Activated T-helper 17 cell treated with anti-CD3 and anti-CD28 coated beads, Interleukin-2, amount 50 U/mL, for 72 hours (primary cell): ENCODE measurements at places on chromosomes 11 and 22.
A peak's percentile ranks its signal among the peaks of the same experiment; 100 is the strongest.

GRCh38 chr11:15704556-15704955 lies 589.8 kb downstream of the INSC start:
- ATAC-seq, result no peak
- H3K27me3 ChIP-seq, result peaks cover 5% of the 10 kb centered on the region
- H3K4me3 ChIP-seq, result no peak overlapping the region
- H3K27ac ChIP-seq, result no peak overlapping the region

GRCh38 chr11:85737738-85738137 lies 51.7 kb upstream of the CCDC89 start:
- peak; percentile 71 for ATAC-seq
- peak overlapping the region; percentile 48 for H3K27ac ChIP-seq
- H3K4me3 ChIP-seq, result peak overlapping the region; percentile 42
- H3K36me3 ChIP-seq, result peaks cover 9% of the 10 kb centered on the region
- H3K27me3 ChIP-seq, result no peaks in the 10 kb centered on the region
- peaks cover 7% of the 10 kb centered on the region for H3K4me1 ChIP-seq

GRCh38 chr11:45848654-45849081 lies 1.4 kb downstream of the CRY2 start:
- H3K4me3 ChIP-seq, result peak overlapping the region; percentile 82
- no peak overlapping the region for H3K27ac ChIP-seq
- no peaks in the 10 kb centered on the region for H3K27me3 ChIP-seq
- peaks cover 16% of the 10 kb centered on the region for H3K4me1 ChIP-seq
- peaks cover 10% of the 10 kb centered on the region for H3K36me3 ChIP-seq

GRCh38 chr22:19167106-19167869 lies 11.2 kb downstream of the SLC25A1 start:
- H3K27ac ChIP-seq, result no peak overlapping the region
- peaks cover 24% of the 10 kb centered on the region for H3K27me3 ChIP-seq
- ATAC-seq, result no peak
- peaks cover 12% of the 10 kb centered on the region for H3K36me3 ChIP-seq

DNA sequence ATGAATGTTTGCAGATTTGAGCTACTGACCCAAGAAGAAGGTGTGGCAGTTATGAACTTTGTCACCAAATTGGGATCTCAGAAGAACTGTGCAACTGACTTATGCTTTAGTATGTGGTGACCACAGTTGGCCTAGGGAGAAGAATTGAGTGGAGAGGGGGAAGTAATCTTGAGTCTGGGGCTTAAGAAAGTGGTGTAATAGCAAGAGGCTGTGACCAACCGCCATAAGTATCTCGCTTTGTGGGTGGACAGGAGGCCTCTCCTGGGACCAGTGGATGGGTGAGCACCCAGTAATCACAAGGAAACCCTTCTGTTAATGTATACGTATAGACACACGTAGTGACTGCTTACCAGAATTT lies 12.7 kb upstream of the IL10RA start:
- peak overlapping the region; percentile 9 for H3K4me3 ChIP-seq
- H3K27ac ChIP-seq, result peak overlapping the region; percentile 0
- ATAC-seq, result no peak
- H3K27me3 ChIP-seq, result no peaks in the 10 kb centered on the region
- peaks cover 48% of the 10 kb centered on the region for H3K4me1 ChIP-seq
